ENCODE measurements at places on chromosomes 5 and 9.
A peak's percentile ranks its signal among the peaks of the same experiment; 100 is the strongest.

DNA sequence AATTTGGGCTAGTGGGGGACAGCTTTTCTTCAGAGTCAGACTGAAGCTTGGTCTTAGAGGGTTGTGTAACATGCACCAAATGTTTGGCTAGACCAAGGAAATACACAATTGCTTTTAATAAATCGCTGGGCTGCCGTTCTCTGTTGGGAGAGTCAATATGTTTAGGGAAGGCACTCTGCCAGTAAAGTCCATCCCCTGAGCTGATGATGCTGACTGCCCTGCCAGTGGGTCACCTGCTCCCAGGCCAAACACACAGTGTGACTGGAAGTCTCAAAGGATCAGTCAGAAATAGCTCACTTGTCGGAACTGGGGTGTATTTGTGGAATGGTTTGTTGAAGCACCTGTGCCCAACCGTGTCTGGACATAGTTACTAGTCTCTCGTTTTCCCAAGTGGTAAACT is 17.9 kb upstream of the ZNF474 start:
- DNase-seq: peak; percentile 17

DNA sequence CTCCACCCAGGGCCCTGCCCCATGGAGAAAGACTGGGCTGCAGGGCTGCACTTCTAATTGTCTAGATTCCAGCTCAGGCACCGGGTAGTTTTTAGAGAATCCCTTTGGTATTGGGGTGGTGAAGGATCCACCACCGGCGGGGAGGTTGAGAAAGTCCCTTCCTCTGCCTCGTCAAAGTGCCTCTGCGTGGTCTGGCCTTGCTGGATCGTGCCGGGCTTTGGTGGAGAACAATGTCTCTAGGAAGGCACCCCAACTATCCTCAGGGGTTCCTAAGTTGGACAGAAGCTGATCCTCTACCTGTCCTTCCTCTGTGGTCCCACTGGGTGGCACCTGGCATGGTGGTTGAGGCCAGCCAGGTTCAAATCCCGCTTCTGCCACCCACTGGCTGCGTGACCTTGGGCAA is 7.3 kb upstream of the AMBP start:
- DNase-seq: no peak

DNA sequence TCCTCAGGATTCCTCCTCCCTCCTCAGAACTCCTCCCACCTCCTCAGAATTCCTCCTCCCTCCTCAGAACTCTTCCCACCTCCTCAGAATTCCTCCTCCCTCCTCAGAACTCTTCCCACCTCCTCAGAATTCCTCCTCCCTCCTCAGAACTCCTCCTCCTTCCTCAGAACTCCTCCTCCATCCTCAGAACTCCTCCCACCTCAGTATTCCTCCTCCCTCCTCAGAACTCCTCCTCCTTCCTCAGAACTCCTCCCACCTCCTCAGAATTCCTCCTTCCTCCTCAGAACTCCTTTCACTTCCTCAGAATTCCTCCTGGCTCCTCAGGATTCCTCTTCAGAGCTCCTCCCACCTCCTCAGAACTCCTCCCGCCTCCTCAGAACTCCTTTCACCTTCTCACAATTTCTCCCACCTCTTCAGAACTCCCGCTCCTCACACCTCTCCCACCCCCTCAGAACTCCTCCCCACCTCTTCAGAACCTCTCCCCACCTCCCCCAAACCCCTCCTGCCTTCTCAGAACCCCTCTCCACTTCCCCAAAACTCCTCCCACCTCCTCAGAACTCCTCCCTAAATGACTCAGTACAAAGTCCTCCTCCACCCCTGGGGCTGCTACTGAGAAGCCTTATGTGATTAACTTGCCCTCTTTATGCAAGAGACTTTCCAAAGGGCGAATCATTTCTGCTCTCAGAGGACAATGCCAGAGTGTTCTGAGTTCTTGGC is 23.2 kb downstream of the SLC46A2 start:
- DNase-seq: no peak

DNA sequence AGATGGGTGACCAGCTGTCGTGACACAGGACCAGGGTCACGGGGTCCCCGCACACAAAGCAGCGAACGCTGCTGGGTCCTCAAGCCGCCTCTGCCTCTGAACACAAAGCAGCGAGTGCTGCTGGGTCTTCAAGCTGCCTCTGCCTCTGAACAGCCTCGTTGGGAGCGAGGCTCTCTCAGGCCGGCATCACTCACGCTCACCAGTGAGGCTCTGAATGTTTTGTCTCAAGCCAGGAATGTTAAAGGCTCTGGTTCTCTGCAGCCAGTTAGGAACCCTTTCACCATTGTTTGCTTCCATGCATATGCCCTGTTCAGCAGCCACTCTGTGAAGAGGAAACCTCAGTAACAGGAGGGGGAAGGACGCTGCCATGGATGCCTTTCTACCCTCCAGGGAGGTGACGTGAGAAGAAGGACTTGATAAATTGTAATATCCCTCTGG is 82.7 kb upstream of the TAF11L2 start:
- DNase-seq: no peak

DNA sequence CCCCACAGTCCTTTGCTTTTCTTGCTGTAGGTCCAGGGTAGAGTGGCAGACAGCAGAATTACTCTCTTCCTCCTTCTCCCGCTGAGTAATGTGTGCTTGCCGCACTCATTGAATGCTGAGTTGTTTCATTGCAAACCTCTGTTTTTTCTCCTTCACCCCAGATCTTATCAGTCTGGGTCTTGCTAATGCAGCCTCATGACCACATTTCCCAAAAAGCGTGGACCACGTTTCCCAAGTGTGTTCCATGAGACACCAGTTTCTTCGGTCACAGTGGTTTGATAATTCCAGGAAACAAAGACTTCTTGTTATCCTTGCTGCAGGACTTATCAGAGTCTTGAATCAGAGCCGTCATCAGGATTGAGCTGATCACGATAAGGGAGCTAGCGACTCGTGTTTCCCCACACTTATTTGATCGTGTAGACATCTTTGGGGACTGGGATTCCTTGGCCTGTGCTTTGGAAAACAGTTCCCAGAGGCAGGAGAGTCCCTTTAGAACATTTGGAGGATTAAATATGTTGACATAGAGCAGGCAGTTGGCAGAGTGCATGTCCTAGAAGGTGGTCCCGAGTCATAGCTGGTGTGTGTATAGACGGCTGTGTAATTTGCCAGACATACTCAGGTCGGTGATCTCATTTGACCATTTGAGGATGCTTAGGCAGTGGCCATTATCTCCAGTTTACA is 4.4 kb downstream of the LRRC8A start:
- no peak for DNase-seq

Data from NCI-H1930 (cell line).